Stimulated activated naive CD4-positive, alpha-beta T cell (primary cell): ENCODE measurements at places on chromosomes 1 and 21.

- no peak for DNase-seq
Measured at GRCh38 chr1:21064057-21064456, 112.6 kb downstream of the EIF4G3 start.

- DNase-seq = no peak
Measured at GRCh38 chr1:234913771-234914170, 214.9 kb downstream of the TOMM20 start.

DNA sequence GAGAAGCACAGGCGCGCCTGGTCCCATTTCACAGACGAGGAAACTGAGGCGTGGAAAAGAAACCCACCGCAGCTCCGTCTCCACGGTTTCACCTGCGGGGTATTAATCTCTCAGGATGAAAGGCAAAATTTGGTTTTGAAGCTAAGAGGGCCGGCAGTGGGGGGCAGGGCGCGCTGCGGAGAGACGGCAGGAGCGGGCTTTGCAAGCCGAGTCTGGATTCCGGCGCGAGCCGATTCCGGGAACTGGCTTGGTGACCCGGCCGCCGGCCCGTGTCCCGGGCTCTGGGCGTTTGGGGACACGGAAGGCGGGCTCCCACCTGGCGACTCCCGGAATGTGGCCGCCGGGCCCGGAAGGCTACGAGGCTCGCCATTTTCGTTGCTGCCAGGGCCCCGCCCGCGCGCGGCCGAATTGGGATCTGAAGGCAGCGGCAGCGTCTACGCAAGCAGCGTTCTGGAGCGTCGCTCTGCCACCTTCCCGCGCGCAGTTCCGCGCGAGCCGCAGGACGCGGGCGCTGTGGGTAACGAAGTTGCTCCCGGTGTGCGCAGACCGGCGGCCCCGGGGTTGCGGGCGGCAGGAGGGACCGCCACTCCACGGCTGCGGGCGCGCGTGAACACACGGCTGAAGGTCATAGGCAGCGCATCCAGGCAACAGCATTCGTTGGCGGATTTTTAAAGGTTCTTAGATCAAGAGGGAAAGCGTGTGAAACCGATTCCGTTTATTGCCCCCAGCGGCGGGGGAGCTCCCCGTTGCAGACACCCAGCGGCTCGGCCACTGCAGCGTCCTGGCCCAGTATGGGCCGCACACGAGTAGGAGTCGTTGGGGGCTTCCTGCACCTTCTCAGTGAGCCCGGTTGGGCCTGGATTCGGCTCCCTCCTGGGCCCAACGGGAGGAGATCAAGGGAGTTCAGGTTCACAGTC lies 5.4 kb upstream of the PRDM16 start:
- no peak for DNase-seq

DNA sequence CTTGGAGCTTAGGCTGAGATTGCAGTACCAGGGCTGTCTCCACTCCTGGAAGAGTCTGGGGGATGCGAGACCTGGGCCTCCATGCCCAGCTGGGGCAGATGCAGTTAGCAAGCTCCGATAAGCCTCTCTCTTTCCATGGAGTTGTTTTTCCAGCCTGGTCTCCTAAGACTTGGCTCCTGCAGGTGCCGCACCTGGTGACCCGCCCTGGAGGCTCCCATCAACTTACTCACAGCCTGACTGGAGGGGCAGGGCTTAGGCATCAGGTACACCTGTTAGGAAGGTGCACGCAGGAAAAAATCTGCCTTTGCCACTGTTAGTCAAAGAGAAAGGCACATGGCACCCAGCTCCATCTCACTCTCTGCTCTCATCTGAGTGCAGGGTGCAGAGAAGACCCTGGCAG lies 198.1 kb upstream of the TMEM51 start:
- DNase-seq = no peak

DNA sequence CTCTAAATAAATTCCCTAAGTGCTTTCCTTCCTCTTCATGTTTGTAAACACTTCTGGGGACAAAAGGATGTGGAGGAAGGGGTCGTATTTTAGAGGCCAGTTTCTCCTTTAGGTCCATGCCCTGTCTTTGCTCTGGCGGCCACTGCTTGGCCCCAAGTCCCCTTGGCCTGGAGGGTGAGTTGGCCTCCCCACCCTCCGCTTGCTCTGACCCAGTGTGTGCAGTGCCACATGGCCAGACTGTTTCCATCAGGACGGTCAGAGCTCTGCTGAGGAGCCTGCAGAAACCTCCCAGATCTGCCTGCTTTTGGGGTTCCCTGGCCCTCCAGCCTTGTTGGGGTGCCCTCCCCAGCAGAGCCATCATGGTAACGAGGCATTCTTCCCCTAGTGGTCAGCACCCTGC lies 127.8 kb downstream of the CAMTA1 start:
- no peak for DNase-seq

GRCh38 chr1:237405912-237406311 lies 363.9 kb downstream of the RYR2 start:
- no peak for DNase-seq

DNA sequence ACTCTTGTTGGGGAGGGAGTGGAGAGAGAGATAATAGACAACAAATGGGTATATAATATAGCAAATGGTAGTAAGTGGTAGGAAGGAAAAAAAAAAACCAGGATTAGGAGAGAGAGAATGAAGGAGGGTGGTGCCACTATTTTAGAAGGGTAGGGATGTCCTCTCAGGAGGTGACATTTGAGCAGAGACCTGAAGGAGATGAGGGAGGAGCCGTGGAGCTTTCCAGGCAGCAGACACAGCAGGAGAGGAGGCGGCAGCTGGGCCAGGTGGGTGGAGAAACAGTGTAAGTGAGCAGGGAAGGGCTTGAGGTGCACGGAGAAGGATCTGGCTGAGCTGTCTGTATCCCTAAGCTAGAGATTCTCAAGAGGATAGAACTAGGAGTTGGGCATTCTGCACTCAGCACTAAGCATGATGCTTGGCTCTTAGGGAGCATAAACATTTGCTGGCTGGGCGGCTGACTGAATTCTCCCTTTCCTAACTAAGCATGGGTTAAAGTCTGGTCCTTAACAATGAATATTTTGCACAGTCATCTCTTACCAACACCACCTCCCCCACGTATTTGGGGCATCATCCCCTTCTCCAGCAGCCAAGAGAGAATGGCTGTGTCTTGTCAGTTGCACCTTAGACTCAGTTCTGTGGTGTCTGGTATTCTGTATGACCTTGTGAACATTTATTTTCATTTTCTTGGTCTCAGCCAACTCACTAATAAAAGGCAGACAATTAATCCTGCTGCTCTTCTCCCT lies 27.6 kb upstream of the SARS1 start:
- DNase-seq = no peak

DNA sequence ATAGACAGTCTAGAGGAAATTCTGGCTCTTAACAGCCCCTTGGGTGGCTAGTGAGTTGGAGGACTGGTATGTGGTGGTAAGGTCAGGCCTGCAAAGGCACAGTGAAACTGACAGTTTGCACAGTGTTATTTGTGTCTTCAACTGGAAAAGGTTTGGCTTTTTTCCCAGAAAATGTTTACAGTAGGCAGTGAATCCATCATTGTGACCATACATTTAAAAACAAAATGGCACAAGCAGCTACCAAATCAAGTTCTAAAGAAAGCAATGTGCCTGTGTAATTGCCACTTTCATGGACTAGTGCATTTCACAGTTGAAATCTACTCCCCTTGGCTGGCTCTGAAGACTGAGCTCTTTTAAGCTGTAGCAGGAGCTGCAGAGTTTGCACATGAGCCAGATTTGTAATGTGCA lies 24.8 kb downstream of the ATPAF1 start:
- DNase-seq = no peak

DNA sequence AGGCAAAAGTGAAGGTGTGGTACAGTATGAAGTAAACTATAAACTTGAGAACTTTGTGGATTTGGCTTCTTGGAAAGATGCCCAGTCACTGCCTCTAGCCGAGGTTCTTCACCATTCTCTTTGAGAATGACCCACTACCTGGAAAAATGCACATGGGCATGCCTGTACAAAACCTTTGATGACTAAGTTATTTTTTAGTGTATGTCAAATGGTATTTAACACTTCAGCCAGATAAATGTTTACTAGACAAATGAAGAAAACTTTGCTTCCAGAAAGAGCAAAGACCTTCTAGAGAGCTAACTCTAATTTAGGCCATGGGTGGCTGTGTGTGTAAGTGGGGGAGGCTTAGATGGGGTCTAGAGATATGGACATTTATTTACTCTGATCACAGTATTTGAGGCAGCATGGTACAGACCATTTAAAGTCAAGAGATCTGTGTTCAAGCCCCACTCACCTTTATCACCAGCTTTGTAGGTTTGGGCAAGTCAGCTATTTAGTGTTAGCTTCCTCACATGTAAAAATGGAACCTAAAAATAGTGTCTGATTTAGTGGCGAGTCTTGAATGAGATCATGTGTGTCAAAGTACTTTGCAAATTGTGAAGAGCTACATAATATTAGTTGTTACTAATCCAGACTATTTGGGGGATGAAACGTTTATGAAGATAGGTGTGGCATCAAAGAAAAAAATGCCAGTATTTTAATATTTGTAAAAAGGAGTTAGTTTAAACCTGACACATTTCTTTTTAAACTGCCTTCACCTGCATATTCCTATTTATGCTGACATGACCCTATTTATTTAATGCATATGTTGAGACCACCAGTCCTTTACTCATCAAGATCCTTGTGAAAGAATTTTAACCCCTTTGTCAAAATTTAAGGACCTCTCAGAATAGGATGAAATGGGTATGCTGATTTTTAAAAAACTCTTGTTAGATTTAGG lies 20.2 kb downstream of the NFYC start:
- no peak for DNase-seq
